ENCODE measurements at places on chromosomes 4 and X. TPM values are rescaled to one million over a fixed set of nuclear protein-coding genes. Genes with fewer than 3 reads are reported as not detected.

DNA sequence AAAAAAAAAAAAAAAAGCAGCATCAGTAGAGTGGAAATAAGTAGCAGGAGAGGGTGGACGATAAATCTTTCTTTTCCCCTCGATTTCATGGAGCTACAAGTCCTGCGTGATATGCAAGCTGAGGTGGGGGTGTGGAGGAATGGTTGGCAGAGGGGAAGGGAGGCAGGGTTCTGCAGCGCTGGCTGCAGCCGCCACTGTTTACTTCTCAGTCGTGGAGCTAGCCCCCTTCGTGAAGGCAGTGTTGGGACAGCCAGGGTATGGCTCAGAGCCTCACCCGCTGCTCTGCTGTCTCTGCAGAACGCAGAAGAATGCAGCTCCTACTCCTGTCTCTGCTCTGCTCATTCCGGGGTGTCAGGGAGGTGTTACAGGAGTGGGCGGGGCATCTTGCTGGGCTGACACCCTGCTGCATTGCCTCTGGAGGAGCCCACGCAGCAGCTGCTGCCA is 140.6 kb downstream of the GPM6A start:
- H3K27me3 ChIP-seq, result no peaks in the 10 kb centered on the region
- H3K36me3 ChIP-seq, result no peaks in the 10 kb centered on the region
- H3K27ac ChIP-seq, result no peak overlapping the region
- H3K4me3 ChIP-seq, result no peak overlapping the region
- H3K4me1 ChIP-seq, result no peaks in the 10 kb centered on the region

- no peak overlapping the region for H3K27ac ChIP-seq
- H3K4me3 ChIP-seq, result no peak overlapping the region
- no peak for DNase-seq
- H3K27me3 ChIP-seq, result no peaks in the 10 kb centered on the region
Measured at GRCh38 chr4:81038636-81039350, 8.3 kb downstream of the BMP3 start.

DNA sequence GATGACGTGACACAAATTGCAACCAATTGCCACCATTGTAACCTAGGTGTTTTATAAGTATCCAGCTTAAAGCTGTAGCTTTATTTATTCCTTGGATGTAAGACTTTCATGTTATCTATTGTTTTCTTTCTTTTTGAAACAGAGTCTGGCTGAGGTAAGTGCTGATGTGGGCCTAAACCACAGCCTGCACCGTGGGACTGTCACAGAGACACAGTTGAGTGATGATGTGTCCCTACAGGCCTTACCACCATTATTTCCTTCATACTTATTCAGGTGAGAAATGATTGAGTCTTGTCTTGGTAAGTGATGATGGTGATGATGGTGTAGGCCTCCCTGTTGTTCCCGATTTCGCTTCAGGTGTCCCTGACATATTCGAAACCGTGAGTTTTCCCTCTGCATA is 8.3 kb downstream of the ATXN3L start:
- no peaks in the 10 kb centered on the region for H3K27me3 ChIP-seq
- DNase-seq, result no peak
- H3K36me3 ChIP-seq, result no peaks in the 10 kb centered on the region
- H3K4me1 ChIP-seq, result no peaks in the 10 kb centered on the region
- no peak overlapping the region for H3K27ac ChIP-seq

The TCEAL6 gene
- total RNA-seq, result not detected

DNA sequence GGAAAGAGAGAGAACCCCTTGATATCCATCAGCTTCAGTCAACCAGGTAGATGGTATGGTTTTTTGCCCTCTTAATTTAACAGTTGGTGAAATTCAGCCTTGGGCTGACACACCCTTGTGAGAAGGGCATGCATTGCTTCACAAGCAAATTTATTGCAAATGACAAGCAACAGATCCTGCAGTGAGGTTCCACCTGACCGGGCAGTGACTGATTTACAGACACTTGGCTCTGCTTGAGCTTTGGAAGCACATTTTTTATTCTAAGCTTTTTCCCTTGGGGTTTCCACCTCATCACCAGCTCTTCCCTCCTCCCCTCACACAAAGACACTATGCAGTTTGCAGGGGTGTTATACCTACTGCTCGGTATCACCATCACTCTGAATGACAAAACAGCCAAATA is 28.3 kb upstream of the SERTM2 start:
- H3K27me3 ChIP-seq, result no peaks in the 10 kb centered on the region
- DNase-seq, result no peak
- H3K36me3 ChIP-seq, result no peaks in the 10 kb centered on the region
- H3K4me1 ChIP-seq, result no peaks in the 10 kb centered on the region

The PARM1 gene
- total RNA-seq, result not detected

DNA sequence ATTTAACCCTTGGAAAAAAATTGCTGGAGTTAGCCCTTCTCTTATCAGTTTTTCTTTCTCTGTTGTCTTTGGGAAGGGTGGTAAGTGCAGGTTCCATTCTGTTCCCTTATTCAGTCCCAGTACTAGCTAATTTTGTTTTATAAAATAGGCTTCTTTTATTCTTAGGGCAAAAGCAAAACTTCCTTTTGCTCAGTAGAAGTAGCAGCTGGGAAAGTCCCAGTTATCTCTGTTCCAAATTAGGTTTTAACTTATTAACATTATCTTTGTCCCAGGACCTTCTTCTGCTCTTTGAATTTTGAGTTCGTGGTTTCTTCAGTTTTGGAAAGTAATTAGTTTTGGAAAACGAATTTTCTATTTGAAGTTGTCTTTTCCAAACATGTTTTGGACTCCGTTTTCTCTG is 61.1 kb downstream of the BANK1 start:
- DNase-seq, result no peak
- no peaks in the 10 kb centered on the region for H3K36me3 ChIP-seq
- no peaks in the 10 kb centered on the region for H3K27me3 ChIP-seq

GRCh38 chr4:106299977-106300376 is 16.0 kb downstream of the TBCK start:
- no peak for DNase-seq
- H3K4me3 ChIP-seq, result no peak overlapping the region
- H3K36me3 ChIP-seq, result peaks cover 8% of the 10 kb centered on the region
- no peak overlapping the region for H3K27ac ChIP-seq
- no peaks in the 10 kb centered on the region for H3K4me1 ChIP-seq
- no peaks in the 10 kb centered on the region for H3K27me3 ChIP-seq

The SOX3 gene
- not detected for total RNA-seq

DNA sequence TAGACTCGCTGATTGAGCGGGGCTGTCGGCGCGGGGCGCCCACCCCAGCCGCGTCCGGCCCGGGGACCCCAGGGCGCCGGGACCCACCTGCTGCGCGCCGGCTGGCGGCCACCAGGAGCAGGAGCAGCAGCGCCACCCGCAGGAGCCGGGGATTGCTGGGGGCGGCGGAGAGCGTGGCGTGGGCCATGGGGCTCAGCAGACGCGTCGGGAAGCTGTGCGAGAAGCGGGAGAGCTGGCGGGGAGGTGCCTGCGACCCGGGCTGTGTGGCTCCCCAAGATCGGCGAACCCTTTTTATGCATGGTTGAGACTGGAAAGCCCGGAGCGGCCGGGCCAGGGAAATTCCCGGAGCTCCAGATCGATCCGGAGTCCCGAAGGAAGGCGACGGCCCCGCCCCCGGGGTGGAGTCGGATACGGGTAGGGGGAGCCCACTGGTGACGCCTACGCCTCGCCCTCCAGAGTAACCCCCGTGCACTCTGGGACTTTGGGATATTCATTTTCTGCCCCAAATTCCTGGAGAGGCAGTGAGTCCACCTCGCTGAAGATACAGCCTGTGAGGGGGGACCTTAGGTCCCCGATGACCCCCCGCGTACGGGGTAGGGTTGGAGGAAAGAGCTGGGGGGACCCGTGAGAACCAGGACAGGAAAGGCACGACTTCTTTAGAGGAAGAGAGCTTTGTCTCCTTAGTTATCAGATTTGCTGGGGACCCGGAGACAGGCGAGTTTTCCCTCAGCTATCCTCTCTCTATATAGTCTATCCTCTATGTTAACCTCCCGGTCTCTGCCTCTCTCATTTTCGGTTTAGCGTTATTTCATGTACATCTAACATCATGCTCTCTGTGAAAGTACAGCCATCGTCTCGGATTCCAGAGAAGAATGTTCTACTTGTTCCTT is at the start of gene CXCL3:
CXCL3 (minus strand) TSS at position 265 of the 890 bp plus-strand sequence; CDS start at position 187, 78 bp downstream.
- no peaks in the 10 kb centered on the region for H3K4me1 ChIP-seq
- H3K27ac ChIP-seq, result no peak within 1 kb of the TSS
- H3K27me3 ChIP-seq, result peaks cover 7% of the 10 kb centered on the region
- H3K36me3 ChIP-seq, result no peaks in the 10 kb centered on the region
- H3K4me3 ChIP-seq, result peak within 1 kb of the TSS; percentile 54

- DNase-seq, result no peak
- H3K4me3 ChIP-seq, result no peak overlapping the region
- no peaks in the 10 kb centered on the region for H3K27me3 ChIP-seq
- no peak overlapping the region for H3K27ac ChIP-seq
Measured at GRCh38 chr4:152613841-152614721, 65.7 kb downstream of the TMEM154 start.

- H3K36me3 ChIP-seq, result no peaks in the 10 kb centered on the region
- no peak for DNase-seq
- no peaks in the 10 kb centered on the region for H3K4me1 ChIP-seq
- no peak overlapping the region for H3K27ac ChIP-seq
- H3K27me3 ChIP-seq, result no peaks in the 10 kb centered on the region
Measured at GRCh38 chr4:120052856-120053255, 13.8 kb downstream of the MAD2L1 start.

GRCh38 chr4:79663141-79663540 is 255.1 kb upstream of the GK2 start:
- H3K36me3 ChIP-seq, result no peaks in the 10 kb centered on the region
- no peak for DNase-seq
- no peak overlapping the region for H3K27ac ChIP-seq
- H3K27me3 ChIP-seq, result no peaks in the 10 kb centered on the region
- no peak overlapping the region for H3K4me3 ChIP-seq

DNA sequence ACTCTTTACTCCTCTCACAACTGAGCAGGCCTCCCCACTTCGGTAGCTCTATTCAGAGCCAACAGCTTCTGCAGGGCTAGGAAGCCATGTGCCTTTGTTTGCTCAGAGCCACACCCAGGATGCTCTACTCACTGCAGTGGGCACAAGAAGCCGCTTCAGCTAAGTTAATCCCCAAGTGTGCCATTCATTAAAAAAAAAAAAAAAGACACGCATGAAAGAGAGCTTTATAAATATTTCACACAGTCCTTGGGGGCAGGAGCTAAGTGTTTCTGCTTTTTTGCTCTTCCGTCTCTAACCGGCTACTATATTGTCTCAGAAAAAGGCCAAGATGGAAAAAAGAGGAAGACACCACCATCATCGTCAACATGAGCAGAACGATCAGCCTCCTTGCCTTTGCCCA is 8.1 kb downstream of the CRMP1 start:
- DNase-seq, result no peak
- H3K36me3 ChIP-seq, result no peaks in the 10 kb centered on the region
- no peak overlapping the region for H3K4me3 ChIP-seq

DNA sequence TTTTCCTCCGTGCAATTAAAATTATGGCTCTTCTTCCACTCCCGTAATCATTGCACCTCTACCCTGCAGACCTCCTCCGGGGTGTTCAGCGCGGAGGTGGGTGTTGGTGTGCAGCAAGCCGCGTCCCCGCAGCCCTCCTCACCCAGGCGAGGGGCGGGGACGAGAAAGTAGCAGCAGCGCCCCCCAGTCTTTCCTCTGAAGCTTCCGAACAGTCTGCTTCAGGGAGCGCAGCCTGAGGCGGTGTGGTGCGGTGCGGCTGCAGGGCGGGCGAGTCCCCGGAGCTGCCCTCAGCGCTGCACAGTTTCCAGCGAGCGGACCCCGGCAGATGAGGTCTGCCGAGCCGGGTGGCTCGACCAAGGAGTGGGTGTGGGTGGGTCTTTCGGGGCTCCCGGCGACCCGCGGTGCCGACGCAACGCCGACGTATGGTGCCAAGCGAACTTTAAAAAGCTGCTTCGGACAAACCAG is at the start of gene FRAS1:
FRAS1 (plus strand) TSS at position 189 of the 465 bp plus-strand sequence. CDS start 687 bp downstream, outside the sequence.
- peaks cover 14% of the 10 kb centered on the region for H3K4me1 ChIP-seq
- no peak within 1 kb of the TSS for H3K27ac ChIP-seq
- H3K4me3 ChIP-seq, result peak within 1 kb of the TSS; percentile 57

The TLR7 gene
- total RNA-seq, result 0.22 TPM

The KCND1 gene
- total RNA-seq, result 4.3 TPM

- H3K27ac ChIP-seq, result no peak overlapping the region
- H3K4me3 ChIP-seq, result no peak overlapping the region
- H3K36me3 ChIP-seq, result no peaks in the 10 kb centered on the region
Measured at GRCh38 chr4:101599620-101600019, 190.9 kb upstream of the BANK1 start.

DNA sequence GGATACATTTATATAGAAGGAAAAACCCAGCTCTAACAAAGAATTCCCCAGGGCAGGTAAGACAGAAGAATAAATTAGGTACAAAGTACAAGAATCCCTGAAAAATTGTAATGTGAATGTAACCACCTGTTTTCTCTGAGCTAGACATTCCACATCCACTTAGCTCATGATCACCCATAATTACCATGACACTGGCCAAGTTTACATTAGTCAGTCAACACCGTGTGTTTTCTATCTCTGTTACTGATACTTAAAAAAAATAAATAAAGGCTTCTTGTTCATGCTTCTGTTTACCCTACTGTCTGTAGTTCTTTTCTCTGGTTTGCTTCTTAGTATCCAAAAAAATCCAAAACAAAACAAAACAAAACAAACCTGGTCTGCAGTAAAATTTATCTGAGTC is 66.0 kb downstream of the CBLL2 start:
- no peak overlapping the region for H3K4me3 ChIP-seq
- no peaks in the 10 kb centered on the region for H3K36me3 ChIP-seq
- DNase-seq, result no peak
- no peaks in the 10 kb centered on the region for H3K4me1 ChIP-seq
- H3K27ac ChIP-seq, result no peak overlapping the region

DNA sequence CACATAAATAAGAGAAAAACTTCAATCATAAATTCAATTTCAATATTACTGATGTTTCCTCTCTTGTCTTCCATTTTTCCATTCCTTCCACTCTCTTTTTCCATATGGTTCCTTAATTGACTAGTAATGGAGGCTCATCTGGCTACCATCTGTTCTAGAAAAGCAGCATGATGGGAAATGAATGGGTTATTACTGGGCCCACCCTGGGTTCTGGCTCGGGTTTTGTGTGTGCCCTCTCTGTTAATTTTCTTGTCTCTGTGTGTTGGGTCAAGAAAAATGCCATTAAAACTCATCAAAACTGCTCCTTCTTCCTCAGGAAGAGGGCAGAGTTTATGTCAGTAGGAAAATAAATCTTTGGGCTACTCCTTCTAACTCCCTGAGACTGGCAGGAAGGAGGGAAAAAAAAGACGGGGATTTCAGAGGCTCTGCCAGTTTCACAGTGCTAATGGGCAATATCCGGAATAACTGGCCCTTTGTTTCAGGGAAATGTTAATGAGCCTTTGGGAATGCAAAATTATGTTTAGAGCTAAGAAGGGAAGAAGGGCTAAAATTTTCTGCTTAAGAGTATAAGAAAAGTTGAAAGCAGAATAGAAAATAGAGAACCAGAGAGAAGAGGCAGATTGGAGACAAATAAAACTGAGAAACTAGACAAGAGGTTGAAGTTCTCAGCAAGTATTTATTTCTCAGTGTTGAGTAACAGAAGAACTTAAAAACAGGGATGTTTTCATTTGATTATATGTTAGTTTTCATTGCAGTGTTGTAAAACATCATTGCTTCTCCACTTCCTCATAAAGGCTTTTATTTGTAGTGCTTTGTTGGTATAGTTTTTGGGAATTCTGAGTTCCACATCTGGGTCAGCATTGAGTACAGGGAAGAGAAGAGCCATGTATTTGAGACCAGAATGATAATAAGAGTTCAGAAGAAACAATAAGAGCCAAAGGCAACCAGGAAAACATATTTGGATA is 19.7 kb downstream of the GABRB1 start:
- DNase-seq, result no peak
- no peak overlapping the region for H3K4me3 ChIP-seq
- peaks cover 5% of the 10 kb centered on the region for H3K27me3 ChIP-seq
- H3K4me1 ChIP-seq, result no peaks in the 10 kb centered on the region

The PDLIM3 gene
- not detected for total RNA-seq

GRCh38 chr4:54278216-54278615 is 49.1 kb downstream of the PDGFRA start:
- no peaks in the 10 kb centered on the region for H3K27me3 ChIP-seq
- no peaks in the 10 kb centered on the region for H3K36me3 ChIP-seq
- no peak overlapping the region for H3K27ac ChIP-seq
- no peak for DNase-seq
- H3K4me3 ChIP-seq, result no peak overlapping the region

The NAT8L gene
- total RNA-seq, result 6.8 TPM

Measured in naive thymus-derived CD4-positive, alpha-beta T cell (primary cell).